Activated CD8-positive, alpha-beta memory T cell treated with anti-CD3 and anti-CD28 coated beads, Interleukin-2, amount 50 U/mL, for 48 hours (primary cell): ENCODE measurements at places on chromosomes 2 and 18.

DNA sequence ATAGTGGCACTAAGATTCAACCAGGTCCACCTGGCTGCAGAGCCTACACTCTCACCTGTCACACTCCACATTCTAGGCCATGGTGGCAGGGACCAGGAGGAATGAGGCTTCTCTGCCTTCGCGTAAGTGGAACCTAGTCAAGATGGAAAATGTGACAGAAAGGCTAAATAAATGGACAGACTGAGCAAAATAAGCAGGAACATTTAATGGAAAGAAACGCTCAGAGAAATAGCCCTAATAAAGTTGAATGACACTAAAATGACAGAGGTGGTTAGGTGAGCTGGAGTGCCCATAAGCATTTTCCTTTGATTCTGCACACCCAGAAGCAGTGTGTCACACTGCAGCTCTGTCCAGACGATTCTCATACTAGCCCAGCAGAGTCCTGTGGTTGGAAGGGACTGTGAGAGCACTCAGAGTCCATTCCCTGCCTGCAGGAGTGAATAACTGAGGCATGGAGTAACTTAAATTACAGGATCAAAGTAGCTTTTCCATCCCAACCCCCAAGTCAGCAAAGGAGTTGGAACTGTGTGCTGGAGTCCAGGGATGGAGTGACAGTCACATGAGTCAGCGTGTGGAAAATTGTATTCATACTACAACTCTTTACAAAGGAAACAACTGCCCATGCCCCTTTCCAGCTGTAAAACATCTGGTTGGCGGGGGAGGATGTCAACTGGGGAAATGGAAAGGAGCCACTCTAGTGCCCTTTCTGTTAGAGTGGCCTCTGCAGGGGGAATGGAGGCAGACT, 105.4 kb upstream of the LGALSL start:
- no peak for DNase-seq

DNA sequence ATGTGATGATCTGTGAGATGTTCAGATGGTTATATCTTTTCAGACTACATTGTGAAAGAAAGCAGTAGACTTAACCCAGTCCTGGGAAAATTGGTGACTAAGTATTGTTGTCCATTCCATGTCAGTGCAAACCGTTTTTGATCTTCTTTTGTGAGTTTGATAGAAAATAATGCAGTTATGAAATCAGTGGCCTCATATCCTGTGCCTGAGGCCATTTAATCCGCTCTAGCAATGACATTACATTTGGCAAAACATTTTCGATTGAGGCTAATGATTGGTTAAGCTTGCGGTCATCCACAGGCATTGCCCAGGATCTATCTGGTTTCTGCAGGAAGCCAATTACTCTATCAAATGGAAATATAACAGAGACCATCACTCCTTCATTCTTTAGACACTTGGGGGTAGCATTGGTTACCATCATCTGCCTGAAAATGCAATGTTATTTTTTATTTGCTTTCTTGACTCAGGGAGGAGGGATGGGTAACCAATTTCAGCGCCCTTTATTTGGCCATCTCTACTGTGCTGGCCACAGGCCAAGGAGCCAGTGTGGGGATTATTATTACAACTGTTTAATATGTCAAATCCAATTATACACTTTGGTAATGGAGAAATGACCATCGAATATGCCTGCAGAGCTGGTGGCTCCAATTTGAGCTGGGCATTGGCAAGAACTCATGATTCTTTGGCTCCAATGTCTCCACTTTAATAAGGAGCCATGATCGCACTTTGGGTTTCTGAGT, 33.6 kb downstream of the TRIB2 start:
- DNase-seq = no peak

DNA sequence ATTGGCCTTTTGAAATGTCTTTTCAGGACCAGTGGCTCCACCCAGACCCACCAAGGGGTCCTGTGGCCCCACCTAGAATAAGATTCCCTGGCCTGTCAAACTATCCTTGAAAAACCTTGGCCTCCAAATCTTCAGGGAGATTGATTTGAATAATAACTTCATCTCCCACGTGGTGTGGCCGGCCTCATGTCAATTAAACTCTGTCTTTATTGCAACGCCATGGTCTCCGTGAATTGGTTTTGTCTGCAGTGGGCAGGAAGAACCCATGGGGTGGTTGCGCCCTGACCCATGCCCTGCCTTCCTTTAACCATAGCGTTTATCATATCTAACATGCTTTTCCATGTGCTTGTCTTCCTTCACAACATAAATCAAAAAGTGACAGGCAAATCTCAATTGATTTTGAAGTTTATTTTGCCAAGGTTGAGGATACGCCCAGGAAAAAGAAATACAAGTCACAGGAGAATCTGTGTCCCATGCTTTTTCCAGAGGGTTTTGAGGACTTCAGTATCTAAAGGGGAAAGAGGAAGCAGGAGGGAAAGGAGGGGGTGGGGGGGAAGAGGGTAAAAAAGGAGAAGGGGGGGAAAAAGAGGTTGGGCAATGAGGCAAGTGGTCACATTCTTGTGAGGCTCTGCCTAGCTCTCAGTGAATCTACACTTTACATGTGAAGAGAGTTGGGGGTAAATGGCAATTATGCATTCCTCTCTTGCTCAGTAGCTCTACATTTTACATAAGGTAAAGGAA, 66.5 kb upstream of the CABLES1 start:
- no peak for DNase-seq

GRCh38 chr2:136059036-136059472, 58.9 kb downstream of the CXCR4 start:
- DNase-seq = no peak

DNA sequence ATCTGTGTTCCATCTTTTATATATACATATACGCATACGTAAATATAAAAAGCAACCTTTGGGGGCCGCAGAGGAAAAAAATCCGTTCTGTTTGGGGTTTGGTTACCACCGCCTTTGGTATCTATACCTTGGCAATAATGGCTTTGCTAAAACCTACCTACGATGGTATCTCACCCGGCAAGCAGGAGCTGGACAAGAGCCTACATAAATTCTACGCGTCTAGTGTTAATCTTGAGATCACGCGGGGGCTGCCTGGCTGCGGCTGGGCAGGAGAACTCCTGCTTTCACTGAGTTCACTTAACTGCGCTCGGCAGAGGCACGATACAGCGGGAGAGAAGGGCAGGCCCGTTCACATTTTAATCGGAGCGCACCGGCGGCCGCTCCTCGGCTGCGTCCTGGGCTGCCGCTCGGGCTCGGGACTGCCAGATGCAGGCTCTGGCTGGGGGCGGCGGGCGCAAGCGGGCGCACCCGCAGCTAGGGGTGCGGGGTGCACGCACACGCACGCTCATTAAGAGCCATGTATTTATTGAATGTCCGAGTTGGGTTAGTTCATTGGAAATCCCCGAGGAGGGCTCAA, 1.7 kb upstream of the POU3F3 start:
- DNase-seq = no peak

GRCh38 chr18:24333084-24333483, 64.5 kb downstream of the OSBPL1A start:
- no peak for DNase-seq

GRCh38 chr2:101828673-101829334, 131.3 kb downstream of the MAP4K4 start:
- no peak for DNase-seq

DNA sequence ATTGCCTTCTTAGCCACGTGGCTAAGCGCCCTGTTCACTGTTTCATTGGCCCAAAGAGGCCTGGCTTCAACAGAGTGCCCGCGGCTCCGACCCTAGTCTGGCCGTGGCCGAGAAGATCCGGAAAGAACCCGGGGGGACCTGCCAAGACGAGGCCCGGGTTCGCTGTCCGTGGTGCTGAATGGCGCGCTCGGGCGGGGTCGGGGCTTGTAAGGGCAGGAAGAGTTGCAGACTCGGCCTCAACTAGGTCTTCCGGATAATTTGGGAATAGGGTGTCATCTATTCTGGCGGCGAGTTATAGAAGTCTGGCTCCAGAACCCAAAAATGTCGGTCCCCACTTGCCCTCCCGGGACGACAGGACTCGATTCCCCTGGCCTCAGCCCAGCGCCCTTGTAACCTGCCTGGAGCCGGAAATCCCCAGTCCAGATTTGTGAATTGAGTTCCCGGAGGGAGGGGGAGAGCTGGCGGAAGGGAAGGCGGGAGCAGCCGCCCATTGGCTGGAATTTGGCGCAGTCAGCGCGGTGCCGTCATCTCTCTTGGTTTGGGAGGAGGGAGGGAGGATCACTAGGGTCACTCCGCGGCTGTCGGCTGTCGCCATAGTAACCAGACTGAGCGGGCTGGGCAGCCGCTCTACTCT, 3.5 kb downstream of the CDK5R2 start:
- peak; percentile 86 for DNase-seq

GRCh38 chr2:227819398-227819697, 5.7 kb downstream of the CCL20 start:
- DNase-seq = no peak

DNA sequence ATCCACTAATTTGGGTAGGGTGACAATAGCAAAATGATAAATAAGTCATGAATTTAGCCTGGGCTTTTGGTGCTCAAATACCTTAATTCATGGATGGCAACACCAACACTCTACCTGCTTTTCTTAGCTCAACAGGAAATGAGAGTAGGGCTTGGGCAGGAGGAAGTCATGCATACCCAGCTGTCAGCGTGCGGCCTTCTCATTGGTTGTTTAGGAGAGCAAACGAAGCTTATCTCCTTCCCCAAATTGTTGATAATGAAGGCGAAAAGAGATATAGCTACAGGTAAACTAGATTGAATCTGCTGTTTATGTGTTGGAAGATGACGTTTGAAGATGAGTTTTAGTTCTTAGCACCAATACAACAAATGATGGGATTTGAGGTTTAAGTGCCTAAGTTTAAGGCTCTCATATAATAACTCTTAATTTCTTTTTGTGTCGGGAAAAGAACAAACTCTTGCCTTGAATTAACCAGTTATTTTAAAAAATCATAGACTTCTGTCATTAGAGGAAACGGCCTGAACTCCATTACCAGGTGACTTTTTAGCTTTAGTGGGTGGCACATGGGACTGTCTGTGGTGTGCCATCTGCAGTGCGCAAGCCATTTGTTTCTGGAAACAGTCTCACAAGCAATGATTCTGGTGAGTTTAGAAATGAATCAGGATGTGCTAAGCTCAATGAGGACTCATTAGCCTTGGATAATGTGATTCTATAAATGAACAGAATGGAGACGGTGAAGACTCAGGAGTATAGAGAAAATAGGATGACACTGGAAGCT, 19.8 kb downstream of the MAP4K4 start:
- DNase-seq = no peak

GRCh38 chr2:173150963-173151362, 75.3 kb downstream of the MAP3K20 start:
- DNase-seq = no peak

DNA sequence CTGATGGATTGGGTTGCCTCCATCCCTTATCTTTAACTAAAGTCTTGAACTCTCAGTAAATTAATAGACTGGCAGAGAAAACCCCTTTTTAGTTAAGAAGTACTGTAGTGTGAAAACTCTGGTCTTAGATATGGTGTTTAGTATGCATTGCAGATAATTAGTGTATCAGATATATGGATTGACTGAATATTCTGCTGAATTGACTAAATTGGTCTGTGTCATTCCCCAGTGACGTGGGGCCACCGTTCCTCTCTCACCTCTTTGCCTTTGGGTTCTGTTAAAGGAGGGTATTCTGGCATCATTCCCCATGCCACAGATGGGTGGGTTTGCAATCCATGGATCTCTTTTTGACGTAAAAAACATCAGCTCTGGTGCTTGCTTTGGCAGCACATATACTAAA, 67.1 kb upstream of the XPO1 start:
- DNase-seq = no peak

DNA sequence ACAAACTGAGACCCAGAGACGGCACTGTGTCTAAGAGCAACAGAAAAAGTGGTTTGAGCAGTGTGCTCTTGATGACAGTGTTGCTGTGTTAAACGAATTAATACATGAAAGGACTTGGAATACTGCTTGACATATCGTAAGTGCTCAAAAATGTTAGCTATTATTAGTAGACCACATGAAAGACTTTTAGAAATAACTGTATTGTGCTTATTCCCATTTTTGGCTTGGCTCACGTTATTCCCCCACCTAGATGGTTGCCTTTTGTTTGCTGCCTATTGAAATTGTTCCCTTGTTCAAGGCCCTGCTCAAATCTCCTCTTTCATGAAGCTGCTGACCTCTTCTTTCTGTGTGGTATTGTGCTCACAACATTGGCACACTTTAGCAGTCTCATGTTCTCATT, 27.8 kb upstream of the C2orf74 start:
- no peak for DNase-seq

GRCh38 chr2:8082840-8083239, 599.0 kb upstream of the ID2 start:
- DNase-seq = no peak

GRCh38 chr18:46469186-46469915, 187.7 kb downstream of the LOXHD1 start:
- no peak for DNase-seq

- DNase-seq = peak; percentile 63
Measured at GRCh38 chr2:133886735-133887675, 318.7 kb upstream of the NCKAP5 start.

GRCh38 chr2:135875491-135876065, 665 bp downstream of the MCM6 start:
- DNase-seq = peak; percentile 88

DNA sequence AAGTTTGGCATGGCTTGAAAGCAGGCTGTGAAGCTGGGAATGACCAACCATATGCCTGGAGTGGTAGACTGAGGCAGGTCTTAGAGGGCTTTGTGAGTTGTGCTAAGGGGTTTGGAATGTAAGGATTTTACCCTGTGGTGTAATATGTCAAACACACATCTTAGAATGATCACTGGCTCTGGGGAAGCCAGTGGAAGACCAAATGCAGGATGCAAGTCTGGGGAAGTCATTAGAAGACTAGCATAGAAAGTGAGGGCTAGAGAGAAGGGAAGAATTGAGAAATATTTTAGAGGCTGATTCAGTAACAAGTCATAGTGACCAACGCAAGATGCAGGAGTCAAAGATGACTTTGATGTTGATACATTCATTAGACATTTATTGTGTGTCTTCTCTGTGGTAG, 3.5 kb upstream of the FHOD3 start:
- DNase-seq = no peak

DNA sequence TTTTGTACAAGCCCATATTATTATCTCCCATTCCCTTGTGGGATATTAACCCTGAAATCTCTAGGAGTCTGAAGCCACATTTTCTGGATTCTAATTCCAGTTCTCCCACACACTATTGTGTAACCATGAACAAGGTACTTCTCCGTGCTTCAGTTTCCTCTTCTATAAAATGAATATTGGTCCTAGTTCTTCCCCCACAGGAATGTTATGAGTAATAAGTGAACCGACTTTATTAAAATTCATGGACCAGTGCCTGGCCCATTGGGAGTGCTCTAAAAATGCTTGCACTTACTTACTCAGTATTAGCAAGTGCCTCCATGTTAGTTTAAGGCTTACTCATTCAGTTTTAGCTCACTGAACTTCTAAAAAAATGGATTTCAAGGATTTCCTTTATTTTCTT, 1.4 kb upstream of the ACMSD start:
- DNase-seq = no peak

DNA sequence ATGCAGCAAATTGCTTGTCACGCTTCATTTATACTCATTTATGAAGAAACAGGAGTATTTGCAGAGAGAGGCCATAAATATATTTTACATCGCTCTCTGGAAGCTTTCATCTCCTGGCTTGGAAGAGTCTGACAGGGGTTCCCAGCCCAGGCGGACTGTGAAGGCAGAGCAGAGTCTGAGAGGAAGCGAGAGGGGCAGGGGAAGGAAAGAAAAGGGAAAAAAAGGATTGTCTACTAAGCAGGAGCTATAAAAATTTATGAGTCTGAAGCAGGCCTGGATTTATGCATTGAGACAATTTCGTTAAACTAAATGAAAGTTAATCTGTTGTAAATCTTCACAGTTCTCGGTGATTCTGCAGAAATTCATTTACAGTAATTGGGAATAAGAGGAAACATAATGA, 143.9 kb upstream of the GYPC start:
- DNase-seq = no peak
